ENCODE measurements at places on chromosomes 5 and 9.

GRCh38 chr5:129163810-129164378 is 69.3 kb downstream of the ISOC1 start:
- DNase-seq = no peak

DNA sequence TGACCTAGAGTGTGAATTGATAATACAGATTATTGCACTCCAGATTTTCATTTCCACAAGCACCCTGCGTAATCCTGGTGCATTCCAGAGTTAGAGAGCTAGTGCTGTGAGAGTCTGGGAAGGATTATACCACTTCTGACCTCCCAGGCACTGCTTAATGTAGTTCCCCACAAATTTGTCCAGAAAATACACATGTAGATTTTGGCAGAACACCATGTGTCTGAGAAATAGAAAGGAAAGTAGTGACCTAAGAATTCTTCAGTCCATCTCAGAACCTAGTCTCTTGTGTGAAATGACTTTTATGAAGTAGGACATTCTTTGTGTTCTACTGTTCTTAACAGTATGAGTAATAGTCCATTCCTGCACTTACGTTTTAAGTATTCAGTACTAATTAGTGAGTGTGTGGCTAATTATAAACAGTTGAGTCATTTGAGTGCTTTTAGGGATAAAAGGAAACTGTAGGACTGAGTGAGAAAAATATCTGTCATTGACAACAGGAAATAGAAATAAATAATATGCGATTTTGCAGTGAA is 27.8 kb upstream of the PTPDC1 start:
- DNase-seq = no peak

DNA sequence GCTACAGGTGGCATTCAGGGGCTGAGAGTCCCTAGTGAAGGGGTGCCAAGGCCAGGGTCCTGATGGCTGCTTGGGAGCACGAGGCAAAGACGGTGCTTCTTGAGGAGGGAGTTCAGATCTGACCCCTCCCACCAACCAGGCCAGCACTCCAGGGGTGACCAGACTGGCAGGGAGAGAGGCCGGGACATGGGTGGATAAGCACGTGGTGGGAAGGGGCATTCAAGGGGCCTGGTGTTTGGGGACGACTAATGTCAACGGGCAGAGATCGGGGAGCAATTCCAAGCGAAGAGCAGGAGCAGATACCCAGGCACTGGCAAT is 4.5 kb downstream of the RGS14 start:
- DNase-seq = no peak

- no peak for DNase-seq
Measured at GRCh38 chr9:8802242-8802641, 1002.7 kb upstream of the DMAC1 start.

DNA sequence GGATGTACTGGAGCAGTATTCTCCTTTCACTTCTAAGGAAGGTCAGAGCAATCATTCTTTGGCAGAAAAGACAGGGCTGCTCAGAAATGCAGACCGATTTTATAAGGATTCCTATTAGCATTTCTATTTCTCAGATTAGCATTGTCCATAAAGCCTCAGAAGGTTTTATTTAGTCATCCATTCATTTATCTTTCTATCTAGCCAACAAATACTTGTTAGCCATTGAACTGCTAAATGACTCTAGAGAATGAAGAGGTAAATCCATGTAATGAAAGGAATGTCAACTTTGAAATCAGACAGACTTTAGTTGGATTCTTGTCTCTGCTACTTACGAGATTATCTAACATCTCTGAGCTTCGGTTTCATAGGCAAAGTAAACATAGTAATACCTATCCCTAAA is 165.2 kb downstream of the SLC25A46 start:
- no peak for DNase-seq

DNA sequence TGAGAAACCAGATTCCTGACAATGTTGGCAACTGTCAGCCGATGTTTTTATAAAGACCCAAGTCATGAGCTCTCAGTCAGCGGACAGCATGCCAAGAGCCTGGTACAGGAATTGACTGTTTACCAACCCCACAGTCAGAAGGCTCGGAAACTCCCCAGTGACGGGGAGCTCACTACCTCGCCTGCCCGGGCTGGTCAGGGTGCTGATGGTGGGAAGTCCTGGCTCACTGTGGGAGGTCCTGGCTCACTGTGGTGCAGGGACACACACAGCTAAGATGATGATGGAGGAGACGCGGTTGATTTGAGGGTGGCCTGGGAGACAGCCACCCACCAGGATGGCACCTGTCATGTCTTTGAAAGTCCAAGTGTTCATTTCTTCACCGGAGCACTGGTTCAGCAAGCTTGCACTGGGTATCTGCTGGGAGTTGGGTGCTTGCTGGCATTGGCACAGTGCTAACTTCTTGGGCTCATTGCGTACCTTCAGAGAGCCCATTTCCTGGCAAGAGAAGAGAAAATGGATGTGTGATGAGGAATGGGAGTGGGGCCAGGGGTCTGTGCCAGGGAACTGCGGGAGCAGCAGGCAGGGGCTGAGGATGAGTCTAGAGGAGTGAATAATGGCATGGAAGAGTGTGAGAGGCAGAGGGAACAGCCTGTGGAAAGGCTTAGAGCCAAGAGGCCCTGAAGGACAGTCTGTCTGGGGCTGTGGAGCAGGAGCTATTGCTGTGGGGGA is 15.3 kb downstream of the ASS1 start:
- DNase-seq = no peak

DNA sequence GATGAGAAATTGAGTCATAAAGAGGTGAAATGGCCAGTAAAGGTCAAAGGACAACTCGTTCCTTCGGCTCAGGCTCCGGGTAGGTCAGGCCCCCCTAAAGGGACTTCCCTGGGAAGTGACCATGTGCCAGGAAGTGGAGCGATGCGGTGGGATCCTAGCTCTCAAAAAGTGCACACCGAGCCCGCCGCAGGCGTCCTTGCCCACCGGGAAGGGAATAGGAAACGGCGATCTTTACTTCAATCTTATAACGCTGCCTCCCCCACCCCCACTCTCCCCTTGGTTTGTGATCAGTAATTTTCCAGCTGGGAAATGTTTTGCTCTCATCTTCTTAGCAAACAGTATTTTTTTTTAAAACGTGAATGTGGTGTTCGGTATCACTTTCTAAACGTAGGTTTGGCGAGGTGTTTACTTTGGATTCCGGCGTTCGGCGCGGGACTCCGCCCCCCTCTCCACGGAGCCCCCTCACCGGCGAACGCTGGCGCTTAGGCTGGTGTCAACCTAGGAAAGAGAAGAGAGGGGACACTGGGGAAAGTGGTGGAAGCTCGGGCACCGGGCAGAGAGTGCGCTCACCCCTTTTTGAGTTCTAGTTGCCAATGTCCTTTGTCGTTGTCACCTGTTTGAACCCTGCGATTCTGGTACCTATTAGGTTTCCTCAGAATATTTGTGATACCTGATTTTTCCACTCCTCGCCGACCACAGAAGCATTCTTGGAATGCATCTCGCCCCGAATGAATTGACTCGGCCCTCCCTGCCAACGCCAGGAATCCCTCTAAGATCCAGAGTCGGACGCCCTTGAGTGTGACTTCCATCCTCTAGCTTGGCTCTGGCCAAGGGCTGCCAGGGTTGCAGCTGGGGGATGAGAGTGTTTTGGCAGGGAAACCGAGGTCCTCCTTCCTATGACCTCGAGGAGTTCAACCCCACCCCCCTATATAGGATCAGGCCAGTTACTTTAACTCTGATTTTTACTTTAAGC is 1.8 kb upstream of the KLF4 start:
- DNase-seq = no peak

GRCh38 chr5:145178641-145179523 is 656.3 kb downstream of the PRELID2 start:
- no peak for DNase-seq

GRCh38 chr5:146457431-146457830 is 10.3 kb downstream of the TCERG1 start:
- DNase-seq = no peak

DNA sequence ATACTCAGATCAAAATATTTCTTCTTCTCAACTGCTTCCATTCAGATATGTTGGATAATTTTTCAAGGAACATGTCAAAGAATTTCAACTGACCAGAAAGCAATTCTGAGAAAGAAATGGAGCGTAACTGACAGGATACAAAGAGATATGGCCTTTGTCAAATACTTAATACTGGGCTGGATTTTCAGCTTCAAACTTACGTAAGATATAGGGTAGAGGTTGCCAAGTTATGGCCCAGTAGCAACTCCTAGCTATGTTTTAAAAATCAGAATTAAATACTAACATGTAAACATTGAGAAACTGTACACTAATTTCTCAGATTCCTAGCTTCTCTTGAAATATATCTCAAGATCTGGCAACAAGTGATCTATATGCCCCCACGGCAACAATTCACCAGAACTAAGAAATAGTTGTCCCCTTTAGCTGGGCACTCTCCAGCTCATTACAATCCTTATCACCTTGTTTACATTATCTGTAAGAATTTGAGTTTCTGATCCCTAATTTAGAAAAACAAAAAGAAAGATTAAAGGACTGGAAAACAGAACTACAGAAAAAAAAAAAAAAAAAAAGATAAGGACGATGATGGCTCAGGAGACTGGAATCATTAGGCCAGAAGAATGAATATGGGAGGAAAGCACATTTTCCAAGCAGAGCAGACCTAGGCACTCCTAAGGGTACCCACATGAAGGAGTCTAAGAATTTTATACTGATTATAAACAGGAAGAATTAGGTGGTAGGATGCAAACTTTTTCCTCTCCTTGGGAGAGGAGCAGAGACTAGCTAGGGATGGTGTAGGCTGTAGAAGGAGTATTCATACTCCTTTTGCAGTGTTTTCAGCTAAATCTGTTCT is 23.0 kb downstream of the INIP start:
- DNase-seq = no peak

GRCh38 chr9:80615964-80616363 is 1044.2 kb downstream of the TLE4 start:
- no peak for DNase-seq

DNA sequence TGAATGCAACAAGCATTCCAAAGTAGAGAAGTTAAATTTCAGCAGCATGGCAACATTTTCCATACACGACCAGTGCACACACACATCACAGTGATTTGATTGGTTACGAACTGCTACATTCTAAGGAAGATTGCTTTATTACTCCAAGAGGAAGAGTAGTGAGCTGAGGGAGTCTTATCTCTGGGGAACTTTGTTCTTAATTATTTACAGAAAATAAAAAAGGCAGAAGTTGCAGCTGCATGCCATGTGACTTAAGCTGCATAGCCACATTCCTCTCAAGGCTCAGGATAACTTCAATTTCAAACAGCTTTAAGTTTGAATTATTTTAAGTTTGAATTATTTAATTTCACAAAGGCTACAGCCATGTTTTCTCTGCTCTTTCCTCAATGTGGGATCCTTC is 71.6 kb upstream of the HSPB3 start:
- no peak for DNase-seq

All from activated CD4-positive, alpha-beta T cell treated with anti-CD3 and anti-CD28 coated beads for 4 hours (primary cell).